ENCODE measurements at places on chromosomes 7 and 10.

GRCh38 chr7:157471259-157472125 lies 134.7 kb downstream of the DNAJB6 start:
- no peak for DNase-seq

DNA sequence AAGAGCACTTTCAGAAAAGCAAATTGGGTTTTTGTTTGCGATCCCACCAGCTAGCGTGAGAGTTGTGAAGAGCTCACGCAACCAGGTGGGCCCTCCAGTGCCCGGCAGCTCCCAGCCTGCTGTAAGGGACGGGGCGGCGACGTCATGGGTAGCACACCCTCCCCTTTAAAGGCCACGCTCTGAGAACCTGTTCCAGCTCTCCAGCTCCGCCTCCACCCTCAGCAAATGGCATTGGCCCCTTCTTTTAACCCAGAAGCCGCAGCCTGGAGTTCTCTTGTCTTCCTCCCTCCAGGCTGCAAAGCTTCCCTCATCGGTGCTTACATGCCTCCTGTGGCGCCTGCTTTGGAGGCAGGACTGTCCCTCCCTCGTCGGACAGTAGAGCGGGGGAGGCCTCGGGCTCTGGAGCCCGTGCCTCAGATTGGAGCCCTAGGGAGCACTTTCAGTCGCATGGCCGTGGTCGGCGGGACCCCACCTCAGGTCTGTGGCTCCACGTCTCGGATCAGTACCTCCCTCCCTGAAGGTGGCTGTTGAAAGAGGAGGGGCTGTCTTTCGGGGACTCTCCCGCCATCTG lies 32.9 kb downstream of the WIPI2 start:
- no peak for DNase-seq

- no peak for DNase-seq
These were observed 553 bp downstream of the DNAJC30 start for GRCh38 chr7:73682745-73683055.

GRCh38 chr7:100539436-100540006 lies 518 bp downstream of the AGFG2 start:
- DNase-seq, result no peak

- no peak for DNase-seq
These were observed 37.9 kb upstream of the RASGEF1A start for GRCh38 chr10:43304687-43305333.

DNA sequence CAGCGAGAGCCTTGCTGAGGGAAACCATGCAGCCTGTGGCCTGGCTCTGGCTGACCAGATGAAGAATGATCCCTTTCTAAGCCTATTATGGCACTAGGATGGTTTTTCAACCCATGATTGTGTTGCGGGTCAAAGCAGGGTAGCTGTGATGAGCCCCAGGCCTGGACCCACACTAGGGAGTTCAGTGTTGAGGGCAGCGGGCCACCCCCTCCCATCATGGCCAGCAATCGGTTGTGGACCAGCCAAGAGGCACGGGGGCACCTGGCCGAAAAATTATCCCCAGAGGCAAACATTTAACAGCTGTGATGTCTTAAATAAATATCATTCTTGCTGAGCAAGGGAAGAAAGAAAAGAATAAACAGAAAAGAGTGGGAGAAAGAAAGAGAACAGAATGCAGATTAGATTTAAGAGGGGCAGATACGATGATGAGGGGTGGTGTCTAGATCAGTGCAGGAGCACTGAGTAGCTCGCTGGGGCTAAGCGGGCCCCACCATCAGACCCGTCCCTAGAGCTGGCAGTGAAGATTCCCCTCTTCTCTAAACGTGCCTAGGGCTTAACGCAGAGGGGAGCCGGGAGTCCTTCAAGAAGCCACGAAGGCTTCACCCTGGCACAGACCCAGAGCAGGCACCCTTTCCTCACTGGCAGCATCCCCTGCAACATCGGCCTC lies 82.7 kb downstream of the SLC37A3 start:
- DNase-seq, result no peak

- DNase-seq, result no peak
These were observed 102.0 kb upstream of the GLI3 start for GRCh38 chr7:42338916-42339540.

- no peak for DNase-seq
These were observed 1.2 kb upstream of the MAP3K8 start for GRCh38 chr10:30432622-30433305.

DNA sequence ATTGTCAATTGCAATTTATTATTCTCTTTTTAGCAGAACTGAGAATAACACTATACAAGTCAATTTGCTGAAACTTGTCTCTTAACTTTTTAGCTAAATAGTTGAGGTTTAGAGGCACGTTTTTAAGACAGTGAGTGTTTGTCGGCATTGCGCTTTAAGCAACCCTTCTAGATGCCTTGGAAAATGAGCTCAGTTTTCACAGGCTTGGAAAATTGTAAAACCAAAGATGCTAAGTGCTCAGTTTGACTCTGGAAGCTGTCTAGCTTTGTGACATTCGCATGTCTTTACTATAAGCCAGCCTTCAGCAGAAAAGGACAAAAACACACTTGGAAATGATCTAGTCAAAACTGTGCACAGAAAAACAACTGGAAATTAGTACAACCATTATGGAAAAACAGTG lies 500.4 kb downstream of the NEBL start:
- DNase-seq, result no peak

DNA sequence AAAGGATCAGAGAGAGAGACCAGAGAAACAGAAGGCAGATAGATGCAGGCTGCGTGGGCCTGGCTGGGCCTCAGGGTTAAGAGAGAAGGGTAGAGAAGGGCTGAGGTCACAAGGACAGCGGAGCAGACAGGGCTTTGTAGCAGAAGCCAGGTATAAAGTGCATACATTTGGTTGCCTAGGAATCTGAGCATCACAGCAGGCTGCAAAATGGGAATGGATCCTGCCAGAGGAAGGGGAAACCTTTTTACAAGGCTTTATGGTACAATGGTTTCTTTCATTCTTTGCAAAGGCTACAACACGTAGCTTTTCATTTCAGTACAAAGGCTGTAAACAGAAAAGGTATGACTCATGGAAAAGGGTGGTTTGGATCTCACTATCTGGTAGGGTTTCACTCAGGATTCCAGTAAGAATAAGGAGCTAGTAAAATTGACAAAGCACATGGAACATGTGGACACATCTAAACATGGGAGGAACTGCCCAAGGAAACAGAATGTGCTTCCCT lies 275.1 kb downstream of the DOCK4 start:
- no peak for DNase-seq

GRCh38 chr7:36937754-36938563 lies 213.7 kb upstream of the AOAH start:
- DNase-seq, result no peak

- DNase-seq, result no peak
These were observed 395.8 kb upstream of the ZMIZ1 start for GRCh38 chr10:78672918-78673317.

- DNase-seq, result peak; percentile 58
These were observed at the start of gene GNG11 for GRCh38 chr7:93921607-93922566. Gene GNG11 (plus strand): TSS chr7:93921735. CDS start chr7:93922138, 403 bp downstream.

DNA sequence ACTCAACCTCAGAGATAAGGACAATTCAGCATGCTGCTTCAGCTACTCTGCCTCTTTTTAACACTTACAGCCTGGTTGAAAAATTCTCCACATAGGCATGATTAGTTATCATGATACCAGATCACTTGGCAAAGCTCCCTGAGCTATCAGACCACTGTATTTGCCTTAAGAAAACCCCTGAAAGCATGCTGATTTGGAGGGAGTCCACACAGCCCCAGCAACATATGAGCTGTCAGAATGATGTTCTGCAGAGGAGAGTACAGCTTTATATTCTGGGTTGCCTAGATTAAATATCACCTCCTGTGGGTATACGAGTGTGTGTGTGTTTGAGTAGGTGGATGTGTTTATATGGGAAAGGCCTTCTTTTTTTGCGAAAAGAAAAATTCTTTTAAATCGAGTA lies 170.2 kb upstream of the CHRM2 start:
- DNase-seq, result no peak

- DNase-seq, result no peak
These were observed 186.9 kb downstream of the SND1 start for GRCh38 chr7:127838816-127839415.

DNA sequence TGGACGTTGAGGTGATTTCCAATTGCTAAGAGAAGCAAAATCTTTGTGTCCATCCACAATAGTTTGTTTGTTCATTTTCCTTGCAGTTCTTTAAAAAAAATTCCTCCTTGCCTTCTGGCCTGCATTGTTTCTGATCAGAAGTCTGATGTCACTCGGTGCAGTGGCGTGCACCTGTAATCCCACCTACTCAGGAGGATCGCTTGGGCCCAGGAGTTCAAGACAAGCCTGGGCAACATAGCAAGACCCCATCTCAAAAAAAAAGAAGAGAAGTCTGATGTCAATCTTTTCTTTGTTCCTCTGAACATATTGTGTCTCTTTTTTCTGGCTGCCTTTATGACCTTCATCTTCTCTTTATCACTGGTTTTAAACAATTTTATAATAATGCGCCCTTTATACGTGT lies 13.5 kb upstream of the OCM start:
- no peak for DNase-seq

DNA sequence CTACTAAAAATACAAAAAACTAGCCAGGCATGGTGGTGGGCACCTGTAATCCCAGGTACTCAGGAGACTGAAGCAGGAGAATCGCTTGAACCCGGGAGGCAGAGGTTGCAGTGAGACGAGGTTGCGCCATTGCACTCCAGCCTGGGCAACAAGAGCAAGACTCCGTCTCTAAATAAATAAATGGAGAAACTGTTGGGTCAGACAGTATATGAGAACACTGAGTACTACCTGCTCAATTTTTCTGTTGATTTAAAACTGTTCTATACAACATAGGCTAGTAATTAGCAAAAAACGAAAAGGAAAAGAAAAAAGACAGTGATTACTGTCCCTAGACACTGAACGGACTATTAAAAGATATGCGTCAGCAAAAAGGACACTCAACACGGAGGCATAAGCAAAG lies 26.7 kb downstream of the GFRA1 start:
- no peak for DNase-seq

- no peak for DNase-seq
These were observed 31.5 kb upstream of the PPP2R2D start for GRCh38 chr10:131869344-131869743.

DNA sequence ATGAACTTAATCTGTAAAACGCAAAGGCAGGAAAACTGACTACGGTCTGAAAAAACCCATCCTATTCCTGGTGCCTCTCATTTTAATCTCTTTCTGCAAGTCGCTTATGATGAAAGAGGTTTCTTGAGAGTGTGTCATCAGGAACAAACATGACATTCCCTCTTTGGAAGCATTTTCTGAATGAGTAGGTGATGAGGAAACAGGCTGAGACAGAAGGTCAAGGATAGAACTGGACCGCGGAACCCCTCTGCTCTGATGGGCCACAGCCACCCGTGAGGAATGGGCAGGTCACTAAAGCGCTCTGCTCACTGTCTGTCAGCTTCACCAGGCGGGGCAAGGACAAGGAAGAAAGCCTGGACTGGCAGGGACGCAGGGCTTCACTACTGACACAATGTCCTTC lies 28.6 kb downstream of the BEND7 start:
- DNase-seq, result no peak

DNA sequence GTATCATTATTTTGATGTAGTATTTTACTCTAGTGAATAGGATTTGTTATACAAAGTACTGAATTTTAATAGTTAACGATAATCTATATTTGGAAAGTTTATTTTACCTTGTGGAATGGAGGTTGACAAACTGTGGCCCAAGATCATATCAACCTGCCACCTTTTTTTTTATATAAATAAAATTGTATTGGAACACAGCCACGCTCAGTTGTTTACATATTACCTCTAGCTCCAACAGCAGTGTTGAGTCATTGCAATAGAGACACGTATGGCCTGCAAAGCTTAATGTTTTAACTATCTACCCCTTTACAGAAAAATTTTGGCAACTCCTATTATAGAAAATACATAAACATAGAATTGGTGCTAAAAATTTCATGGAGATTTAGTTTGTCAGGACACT lies 239.3 kb downstream of the THSD7A start:
- no peak for DNase-seq

- DNase-seq, result no peak
These were observed 620.1 kb upstream of the DPP6 start for GRCh38 chr7:153432063-153432462.

DNA sequence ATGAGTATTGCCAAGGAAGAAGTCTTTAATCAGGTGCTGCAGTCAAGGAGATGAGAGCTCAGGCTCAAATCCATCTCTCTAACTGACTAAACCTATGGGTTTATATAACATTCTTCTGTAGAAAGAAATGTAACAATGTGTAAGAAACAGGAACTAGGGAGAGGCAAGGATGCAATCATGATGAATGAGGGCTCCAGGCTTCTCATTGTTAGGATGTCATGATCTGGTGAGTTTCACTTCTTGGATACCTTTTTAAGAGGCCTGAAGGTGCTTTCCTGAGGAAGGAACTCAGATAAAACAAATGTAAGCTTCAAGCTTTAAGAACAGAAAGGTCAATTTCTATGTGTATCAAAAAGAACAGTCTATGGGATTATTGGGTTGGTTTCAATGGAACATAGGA lies 30.8 kb upstream of the SCIN start:
- DNase-seq, result no peak

DNA sequence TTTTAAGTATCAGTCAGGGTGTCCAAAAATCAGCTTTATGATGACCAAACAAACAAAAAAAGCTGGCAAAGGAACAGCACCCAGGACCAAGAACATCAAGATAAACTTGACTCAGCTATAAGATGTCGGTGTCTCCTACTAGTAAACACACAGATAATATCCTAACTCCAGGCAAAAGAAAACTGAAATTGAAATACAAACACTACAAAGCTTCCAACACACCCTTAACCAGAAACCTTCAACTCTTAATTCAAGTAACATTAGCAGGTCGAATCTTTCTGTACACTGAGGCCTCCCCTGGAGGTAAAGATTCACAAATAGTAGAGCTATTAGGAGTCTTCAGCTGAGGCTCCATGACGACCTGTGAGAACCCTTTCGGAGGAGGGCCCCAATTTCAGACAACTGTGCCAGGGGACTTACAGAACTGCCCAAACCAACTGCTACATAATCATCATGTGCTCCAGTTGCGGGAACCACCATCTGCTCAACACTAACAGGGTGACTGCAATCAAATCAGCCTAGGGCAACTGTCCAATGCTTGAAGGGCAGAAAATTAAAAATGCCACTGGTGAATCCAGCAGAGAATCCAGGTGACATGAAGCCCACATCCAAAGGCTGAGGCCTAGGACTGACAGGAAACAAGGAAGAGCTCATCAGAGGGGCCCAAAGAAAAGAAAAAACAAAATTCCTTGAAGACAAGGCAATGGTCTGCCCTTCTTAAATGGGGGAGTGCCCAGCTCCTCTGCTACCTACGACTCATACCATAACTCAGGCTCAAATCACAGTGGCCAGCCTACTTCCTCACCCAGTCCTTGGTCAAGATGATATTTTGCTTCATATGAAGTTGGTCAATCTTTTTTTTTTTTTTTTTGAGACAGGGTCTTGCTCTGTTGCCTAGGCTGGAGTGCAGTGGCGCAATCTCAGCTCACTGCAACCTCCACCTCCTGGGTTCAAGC lies 20.0 kb downstream of the XPNPEP1 start:
- no peak for DNase-seq

GRCh38 chr7:88090240-88090639 lies 129.6 kb downstream of the SRI start:
- DNase-seq, result no peak

Measured in GM12865 (cell line).